Activated CD4-positive, alpha-beta T cell treated with anti-CD3 and anti-CD28 coated beads, Interleukin-2, amount 50 U/mL, for 4 hours (primary cell): ENCODE measurements at places on chromosomes 16 and 17.

GRCh38 chr16:53121661-53122060, 66.9 kb downstream of the CHD9 start:
- DNase-seq: no peak

GRCh38 chr16:73054498-73054812, 6.5 kb upstream of the ZFHX3 start:
- no peak for DNase-seq

GRCh38 chr16:8740775-8741355, 56.6 kb downstream of the TMEM186 start:
- no peak for DNase-seq

- no peak for DNase-seq
Measured at GRCh38 chr17:57401556-57402488, 145.5 kb downstream of the MSI2 start.

GRCh38 chr16:50509521-50510341, 38.5 kb upstream of the NKD1 start:
- peak; percentile 15 for DNase-seq

DNA sequence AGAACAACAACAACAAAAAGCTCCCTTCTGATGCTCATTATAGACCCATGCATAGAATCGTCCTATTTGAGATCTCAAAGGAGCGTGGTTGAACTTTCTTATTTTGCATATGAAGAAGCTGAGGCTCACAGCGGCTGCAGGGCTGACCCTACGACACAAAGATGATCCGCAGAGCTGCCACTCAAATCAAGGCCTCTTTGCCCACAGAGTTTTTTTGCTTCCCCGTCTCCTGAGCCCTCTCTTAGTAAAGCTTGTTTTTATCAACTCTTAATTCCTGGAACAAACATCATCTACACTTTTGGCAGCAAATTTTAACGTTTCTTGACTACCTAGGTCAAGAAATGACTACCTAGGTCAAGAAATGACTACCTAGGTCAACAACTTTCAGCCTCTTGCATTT, 73.7 kb downstream of the C16orf95 start:
- DNase-seq: no peak

- no peak for DNase-seq
Measured at GRCh38 chr17:2844416-2844815, 48.2 kb downstream of the RAP1GAP2 start.

- no peak for DNase-seq
Measured at GRCh38 chr17:77873500-77874302, 84.8 kb upstream of the TNRC6C start.

DNA sequence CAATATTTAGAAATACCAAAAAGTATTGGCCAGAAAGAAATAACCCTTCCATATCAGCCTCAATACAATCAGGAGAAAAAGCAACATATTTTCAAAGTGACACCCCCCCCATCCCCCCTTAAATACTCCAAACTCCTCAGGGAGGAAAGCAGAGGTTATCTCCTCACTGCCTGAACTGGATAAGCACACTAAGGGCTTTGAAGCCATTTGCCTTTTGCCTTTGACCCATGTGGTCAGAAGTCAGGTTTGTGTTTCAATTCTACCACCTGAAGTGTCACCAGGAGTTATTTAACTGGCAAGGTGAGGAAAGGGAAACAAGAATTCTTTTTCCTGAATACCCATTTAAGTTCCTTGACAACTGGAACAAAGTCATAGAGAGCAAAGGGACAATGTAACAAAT, 3.5 kb upstream of the VEZF1 start:
- no peak for DNase-seq

GRCh38 chr17:9244066-9245052, 223.0 kb downstream of the NTN1 start:
- DNase-seq: no peak

DNA sequence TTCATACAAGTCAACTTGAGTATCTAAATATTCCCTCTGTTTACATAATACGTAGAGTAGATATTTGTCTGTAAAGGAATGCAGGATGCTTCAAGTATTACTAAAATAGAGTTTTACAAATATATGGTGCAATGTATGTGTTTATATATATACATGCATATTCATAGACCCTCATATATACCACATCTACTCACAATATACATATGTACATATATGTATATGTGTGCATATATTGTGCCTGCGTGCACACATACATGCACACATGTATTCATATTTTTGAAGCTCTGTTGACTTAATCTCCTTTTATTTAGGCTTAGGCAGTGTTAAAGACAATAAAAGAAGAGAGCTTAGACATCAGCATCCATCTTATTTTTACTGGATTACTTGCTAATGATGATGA, 616.6 kb upstream of the GOT2 start:
- no peak for DNase-seq

DNA sequence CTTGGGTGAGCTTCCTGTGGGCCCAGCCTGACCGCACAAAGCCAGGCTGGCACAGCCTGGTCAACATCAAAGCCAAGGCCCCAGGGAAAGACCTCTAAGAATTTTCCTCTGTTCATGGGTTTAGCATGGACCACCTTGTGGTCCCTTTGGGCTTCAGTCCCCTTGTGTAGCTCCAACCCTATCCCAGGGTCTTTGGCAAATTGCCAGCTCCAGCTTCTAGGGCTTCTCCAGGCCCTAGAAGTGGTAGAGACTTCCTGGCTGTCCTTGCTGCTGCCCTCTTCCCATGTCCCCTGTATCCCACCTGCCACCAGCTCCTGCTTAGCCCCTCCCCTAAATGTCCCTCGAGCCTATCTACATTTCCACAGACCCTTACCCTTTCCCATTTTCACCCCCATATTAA, 9.7 kb upstream of the ITGA3 start:
- DNase-seq: no peak

DNA sequence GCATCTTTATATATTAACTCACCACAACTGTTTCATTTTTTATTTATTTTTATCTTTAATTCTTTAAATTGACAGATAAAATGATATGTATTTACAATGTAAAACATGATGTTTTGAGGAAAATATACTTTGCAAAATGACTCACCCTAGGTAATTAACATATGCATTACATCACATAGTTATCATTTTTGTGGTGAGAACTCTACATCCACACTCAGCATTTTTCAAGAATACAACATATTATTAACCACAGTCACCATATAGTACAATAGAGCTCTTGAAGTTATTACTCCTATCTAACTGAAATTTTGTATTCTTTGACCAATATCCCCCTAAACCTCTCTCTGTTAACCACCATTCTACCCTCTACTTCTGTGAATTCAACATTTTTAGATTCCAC, 194.7 kb upstream of the KIF2B start:
- no peak for DNase-seq

GRCh38 chr17:29825604-29826003, 104.4 kb downstream of the SSH2 start:
- DNase-seq: no peak

GRCh38 chr17:61026818-61027217, 349.2 kb downstream of the BCAS3 start:
- no peak for DNase-seq

- DNase-seq: no peak
Measured at GRCh38 chr17:62321451-62321850, 58.9 kb upstream of the EFCAB3 start.

- no peak for DNase-seq
Measured at GRCh38 chr17:78458736-78459335, 80.4 kb downstream of the PGS1 start.

GRCh38 chr17:47072886-47073285, 93.8 kb upstream of the RPRML start:
- no peak for DNase-seq

DNA sequence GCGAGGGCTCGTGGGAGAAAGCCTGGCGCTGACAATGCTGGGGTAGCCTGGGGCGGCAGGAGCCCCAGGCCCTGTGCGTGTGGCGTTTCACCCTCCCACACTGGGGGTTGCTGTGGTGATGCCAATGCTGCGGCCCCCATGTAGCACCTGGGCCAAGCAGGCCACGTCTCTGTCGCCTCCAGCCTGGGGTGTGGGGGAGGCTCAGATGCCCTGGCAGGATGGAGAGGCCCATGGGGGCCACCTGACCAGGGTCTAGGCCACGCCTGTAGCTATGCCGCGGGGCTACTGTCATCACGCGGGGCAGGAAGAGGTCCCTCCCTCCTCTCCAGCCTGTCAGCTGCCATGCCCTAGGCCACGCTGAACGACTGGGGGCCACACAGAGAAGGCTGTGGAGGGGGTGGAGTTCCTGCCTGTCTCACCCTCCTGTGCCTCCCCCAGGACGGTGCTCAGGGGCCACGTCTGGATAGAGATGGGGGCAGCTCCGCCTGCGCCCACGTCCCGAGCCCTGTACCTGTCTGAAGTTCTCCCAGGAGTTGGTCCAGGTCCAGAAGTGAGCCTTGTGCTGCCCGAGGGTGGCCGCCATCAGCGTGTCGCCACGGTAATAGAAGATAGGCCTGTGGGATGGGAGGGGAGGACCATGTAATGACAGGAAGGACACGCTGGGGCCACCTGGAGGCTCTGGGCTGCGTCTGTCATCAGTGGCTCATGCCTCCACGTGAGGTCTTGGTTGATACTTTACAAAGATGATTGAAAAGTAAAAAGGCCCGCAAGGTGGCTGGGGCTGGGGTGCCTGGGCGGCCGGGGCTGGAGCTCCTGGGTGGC, 12.7 kb upstream of the APRT start:
- no peak for DNase-seq

- no peak for DNase-seq
Measured at GRCh38 chr17:17710728-17711541, 29.7 kb downstream of the RAI1 start.

GRCh38 chr16:84739349-84740124, 39.7 kb downstream of the USP10 start:
- no peak for DNase-seq

DNA sequence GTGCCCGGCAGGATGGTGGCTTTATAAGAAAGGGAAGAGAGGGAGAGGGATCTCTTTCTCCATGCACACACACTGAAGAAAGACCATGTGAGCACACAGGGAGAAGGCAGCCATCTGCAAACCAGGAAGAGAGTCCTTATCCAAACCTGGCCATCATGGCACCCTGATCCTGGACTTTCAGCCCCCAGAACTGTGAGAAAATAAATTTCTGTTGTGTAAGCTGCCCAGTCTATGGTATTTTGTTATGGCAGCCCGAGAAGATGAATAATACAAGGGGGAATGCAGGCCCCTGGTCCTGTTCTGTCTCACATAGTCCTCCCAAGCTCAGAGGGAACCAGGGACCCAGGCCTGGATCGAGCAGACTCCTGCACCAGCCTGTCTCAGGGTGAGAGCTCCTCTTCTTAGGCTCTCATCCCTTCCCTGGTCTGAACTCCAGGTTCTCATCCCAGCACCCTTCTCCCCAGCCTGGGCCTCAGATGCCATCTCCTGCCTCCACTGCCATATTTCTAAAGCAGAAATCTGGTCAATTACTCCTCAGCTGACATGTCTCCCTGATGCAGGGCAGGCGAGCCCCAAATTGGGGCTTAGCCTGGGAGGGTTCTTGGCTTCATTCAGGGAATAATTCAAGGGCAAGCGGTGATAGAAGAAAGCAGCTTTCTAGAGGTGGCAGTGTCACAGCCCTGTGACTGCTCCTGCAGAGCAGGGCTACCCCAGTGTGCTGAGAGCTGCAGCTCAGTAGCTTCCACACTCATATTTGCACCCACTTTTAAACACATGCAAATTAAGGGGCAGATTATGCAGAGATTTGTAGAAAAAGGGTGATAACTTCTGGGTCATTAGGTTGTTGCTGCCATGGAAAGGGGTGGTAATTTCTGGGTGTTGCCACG, 28.8 kb downstream of the IGFBP4 start:
- DNase-seq: no peak

DNA sequence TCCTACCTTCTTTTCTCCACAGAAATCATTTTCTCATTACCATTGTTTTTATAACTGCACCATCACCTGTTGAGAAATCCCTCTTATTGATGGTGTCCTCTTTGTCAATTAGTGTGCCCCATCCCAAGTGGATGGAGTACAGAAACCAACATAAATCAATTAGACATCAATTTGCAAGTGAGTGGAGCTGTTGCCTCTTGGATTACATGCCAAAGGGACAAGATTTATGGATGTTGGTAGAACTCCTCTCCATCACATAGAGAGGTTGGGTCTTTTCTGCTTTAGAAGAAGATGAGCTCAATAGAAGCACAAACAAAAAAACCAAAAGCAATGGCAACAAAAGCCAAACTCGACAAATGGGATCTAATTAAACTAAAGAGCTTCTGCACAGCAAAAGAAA, 973.5 kb downstream of the CDH11 start:
- DNase-seq: no peak

DNA sequence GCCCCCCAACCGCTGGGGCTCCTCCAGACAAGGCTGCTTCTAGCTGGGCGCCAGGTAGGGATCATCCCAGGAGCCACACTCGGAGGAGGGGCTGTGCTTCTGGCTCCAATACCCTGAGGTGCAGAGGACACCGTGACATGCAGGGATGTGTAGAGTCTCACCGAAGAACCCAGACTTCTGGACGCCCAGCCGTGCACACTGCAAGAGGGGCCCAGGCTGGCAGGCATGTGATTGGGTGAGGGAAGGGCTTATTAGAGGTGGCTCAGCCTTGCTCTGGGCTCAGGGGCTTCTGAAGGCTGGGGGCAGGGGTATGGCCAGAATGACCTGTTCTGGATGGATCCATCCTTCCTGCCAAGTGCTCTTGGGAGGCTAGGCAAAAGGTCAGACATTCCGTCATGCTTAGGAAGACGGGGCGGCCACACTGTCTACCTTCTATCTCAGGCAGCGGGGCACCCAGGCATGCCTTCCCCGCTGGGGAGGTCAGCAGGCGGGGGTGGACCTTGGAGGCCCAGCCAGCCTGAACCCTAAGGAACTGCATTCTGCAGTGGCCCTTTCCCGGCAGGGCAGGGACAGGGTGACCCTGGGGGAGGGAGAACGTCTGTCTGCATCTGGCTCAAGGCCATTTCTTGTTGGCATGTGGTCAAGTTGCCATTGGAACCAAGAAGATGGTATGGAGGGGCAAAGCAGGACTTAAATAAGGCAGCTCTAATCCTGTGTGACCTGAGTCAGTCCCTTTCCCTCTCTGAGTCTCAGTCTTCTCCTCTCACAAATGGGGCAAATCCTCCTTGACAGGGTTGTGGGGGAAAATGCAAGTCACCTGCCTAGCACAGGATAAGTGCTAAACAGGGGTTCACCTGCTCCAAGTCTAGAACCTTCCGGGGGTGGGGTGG, 5.8 kb upstream of the ADGRG1 start:
- no peak for DNase-seq

- no peak for DNase-seq
Measured at GRCh38 chr16:24611310-24611709, 71.9 kb downstream of the RBBP6 start.

GRCh38 chr17:27430882-27431491, 25.3 kb upstream of the KSR1 start:
- no peak for DNase-seq

DNA sequence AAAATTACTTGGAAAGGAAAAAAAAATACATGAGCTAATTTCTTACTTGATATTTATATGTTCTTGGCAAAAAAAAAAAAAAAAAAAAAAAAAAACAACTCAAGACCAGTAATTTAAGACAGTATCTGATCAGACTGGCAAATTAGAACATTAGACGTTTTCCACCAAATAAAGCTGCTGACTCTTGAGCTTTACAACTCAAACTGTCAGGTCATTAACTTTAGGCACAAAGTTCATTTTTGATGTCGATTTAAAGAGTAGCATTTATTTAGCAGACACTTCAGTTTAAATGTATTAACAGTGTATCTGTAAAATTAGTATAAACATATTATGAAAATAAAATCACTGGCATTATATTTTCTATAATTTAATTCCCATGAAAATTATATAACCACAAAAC, 66.7 kb downstream of the NCOR1 start:
- DNase-seq: no peak
